ENCODE measurements at places on chromosomes 7 and 10. TPM values are rescaled to one million over a fixed set of nuclear protein-coding genes. Genes with fewer than 3 reads are reported as not detected.
A peak's percentile ranks its signal among the peaks of the same experiment; 100 is the strongest.

- DNase-seq, result no peak
Observed at GRCh38 chr10:133457100-133457841, 3.5 kb downstream of the SCART1 start.

DNA sequence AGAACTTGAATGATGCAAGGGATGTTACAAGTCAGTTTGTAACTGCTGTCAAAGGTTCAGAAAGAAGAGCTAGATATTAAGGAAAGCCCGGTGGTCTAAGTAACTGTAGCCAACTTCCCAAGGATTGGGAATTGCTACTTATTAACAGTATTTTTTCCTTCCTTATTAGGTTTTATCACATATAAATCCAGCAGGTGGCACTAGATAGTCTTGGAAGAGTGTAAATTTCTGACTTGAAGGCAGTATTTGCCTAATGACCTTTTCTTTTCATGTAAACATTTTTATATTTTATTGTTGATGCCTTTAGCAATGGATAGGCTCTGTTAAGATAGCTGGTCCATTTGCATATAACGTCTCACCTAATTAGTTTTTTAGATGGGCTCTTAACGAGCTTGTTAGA is 51.2 kb downstream of the ANLN start:
- no peak for DNase-seq

DNA sequence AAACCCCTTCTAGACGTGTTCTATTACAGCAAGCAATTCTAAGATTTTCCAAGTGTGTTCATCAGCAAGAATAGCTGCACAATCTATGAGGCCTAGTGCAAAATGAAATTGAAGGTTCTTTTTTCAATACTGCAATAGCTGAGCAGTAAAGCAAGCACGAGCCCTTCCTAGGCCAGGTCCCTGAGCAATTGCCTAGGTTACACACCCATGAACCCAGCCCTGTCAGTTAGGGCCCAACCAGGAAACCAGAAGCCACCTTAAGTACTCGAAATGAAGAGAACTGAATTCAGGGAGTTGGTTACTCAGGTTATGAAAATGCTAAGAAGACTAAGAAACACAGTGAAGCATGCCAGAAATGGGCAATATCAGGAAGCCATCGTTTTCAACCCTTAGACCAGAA is 52.0 kb upstream of the VWC2 start:
- no peak for DNase-seq

GRCh38 chr7:123637203-123637602 is 18.5 kb upstream of the LMOD2 start:
- no peak for DNase-seq

DNA sequence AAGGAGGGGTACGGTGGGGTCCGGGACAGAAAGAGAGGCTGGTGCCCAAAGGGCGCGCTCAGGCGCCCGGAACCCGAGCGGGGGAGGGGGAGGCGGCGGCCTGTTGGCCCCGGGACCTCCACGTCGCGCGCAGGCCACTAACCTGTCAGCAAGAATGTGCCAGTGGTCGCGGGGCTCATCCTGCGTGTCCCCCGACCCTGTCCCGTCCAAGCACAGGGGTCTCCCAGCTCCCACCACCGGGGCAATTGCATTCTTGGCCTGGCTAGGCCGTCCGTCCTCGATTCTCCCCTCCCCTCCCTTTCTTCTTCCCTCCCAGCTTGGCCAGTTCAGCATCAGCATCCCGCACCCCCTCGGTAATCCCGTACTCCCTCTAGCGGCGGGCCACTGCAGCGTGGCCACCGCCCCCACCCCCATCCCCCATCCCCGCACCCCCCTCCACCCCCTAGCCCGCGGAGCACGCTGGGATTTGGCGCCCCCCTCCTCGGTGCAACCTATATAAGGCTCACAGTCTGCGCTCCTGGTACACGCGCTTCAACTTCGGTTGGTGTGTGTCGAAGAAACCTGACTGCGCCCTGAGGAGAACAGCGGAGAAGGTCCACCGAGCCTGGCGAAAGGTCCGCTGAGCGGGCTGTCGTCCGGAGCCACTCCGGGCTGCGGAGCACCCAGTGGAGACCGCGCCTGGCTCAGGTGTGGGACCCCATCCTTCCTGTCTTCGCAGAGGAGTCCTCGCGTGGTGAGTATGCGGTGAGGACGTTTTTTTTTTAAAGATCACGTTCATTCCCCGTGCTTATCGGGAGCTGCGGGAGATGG is at the start of gene SGCE:
Gene SGCE, minus strand, starts transcription at position 286 of the 810 bp plus-strand sequence. Its CDS starts 35 bp downstream, at position 251.
- DNase-seq, result peak; percentile 56

GRCh38 chr10:132946806-132947546 is 4.6 kb upstream of the CFAP46 start:
- no peak for DNase-seq

GRCh38 chr10:51178634-51179033 is 104.3 kb downstream of the PRKG1 start:
- no peak for DNase-seq

- DNase-seq, result no peak
Observed at GRCh38 chr10:48390558-48390871, 84.0 kb downstream of the MAPK8 start.

GRCh38 chr7:81925530-81925929 is 155.7 kb upstream of the HGF start:
- no peak for DNase-seq

DNA sequence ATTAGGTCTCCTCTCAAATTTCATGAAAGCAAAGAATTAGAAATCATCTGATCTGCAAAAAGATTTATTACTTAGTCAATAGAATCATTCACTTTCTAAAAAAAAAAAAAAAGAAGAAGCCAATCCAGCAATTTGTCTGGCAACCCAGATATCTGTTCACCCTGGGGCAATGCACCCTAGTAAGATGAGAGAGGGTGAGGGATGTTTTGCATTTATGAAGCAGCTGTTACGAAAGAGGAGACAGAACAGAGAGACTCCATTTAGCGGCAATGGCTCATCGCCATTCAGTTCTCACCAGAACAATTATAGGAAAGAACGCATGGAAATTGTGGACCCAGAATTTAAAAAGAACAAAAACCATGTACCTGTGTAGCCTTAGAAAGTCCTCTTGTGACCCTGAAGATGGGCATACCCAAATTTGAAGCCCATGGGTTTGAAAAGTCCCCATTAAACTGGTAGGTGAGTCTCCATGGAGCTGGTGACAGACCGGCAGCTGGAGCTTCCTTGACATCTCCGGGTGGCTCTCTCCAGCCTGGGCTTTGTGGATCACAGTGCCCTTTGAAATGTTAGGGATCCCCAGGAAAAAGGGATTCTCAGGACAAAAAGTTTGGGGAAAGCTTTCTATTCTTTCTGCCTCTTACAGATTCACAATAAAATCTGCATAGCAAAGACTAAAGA is 45.5 kb upstream of the CCDC3 start:
- DNase-seq, result no peak

DNA sequence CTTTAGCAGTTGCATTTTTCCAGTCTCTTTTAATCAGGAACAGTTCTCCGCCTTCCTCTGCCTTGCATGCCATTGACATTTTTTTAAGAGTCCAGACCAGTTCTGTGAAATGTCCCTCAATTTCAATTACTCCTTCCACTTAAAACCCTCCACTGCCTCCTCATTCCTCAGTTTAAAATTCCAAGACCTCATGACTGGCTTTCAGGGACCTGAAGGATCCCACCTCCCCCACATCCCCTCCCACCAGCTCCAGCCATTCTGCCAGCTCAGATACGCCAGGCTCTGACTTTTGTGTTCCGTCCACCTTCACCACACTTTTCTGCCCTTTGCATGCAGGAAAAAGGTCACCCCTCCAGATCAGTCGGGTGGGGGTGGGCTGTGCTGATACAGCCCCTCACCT is 8.7 kb downstream of the TNRC18 start:
- no peak for DNase-seq

DNA sequence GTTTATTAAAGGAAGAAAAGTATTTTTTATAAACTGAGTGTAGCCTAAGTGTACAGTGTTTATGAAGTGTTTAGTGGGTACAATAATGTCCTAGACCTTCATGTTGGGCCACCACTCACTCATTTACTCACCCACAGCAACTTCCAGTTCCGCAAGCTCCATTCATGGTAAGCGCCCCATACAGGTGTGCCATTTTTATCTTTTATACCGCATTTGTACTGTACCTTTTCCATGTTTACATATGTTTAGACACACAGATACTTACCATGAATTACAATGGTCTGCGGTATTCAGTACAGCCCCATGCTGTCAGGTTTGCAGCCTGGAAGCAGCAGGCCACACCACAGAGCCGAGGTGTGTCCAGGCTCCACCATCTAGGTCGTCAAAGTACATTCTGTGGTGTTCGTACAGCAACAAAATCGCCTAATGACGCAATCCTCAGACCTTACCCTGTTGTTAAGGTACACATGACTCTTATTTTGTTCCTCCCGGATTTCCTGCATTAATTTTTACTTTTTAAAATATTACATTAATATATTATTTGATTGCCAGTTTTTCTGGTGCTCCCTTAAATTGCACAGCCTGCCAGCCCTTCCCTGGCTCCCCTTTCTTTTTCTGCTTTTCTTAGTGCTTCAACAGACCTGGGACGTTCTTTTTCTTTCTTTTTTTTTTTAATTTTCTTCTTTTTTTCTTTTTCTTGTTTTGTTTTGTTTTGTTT is 881 bp upstream of the SSBP1 start:
- no peak for DNase-seq

- DNase-seq, result no peak
Observed at GRCh38 chr7:43942997-43943396, 16.8 kb downstream of the UBE2D4 start.

- DNase-seq, result no peak
Observed at GRCh38 chr7:4861673-4862072, at the start of gene PAPOLB. PAPOLB (minus strand) TSS chr7:4862030; CDS start chr7:4861810, 220 bp downstream.

GRCh38 chr7:132516042-132516840 is 60.0 kb downstream of the PLXNA4 start:
- no peak for DNase-seq

DNA sequence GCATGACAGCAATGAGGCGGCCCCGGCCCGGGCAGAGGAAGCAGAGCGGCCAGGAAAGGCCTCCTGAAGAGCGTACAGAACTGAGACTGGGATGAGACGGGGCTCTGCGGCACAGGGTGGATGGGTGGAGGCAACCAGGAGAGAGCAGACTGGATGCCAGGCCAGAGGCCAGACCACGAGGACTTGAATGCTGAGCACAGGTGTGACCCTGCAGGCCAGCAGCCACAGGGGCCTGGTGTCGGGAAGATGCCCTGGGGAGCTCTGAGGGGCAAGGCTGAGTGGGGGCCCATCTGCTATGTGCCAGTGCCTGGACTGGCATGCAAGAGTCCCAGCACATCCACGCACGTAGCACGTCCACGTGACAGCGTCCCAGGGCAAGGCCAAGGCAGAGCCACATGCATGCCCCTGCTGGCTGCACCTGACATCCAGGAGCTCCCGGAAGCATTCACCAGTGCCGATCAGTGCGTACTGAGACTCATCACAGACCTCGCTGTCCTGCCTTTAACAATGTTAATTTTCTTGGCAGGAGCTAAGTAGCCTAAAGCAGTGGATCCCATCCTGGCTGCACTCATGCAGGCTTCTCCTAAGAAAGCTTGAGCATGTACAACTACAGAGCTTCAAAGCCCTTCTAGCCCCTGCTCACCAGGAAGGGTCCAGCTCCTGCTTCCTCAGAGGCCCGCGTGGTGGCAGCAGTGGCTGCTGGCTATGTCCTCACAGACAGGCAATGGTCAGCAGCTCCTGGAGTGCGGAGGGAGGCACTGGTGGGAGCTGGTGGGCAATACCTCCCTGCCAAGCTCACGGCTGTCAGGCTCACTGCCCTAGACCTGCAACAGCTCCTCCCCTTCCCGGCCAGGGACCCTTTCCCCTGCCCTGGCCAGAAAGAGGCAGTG is 18.0 kb downstream of the GRID1 start:
- no peak for DNase-seq

GRCh38 chr10:128046953-128047290 is 79.3 kb downstream of the MKI67 start:
- no peak for DNase-seq

- DNase-seq, result no peak
Observed at GRCh38 chr7:30642789-30643188, 39.5 kb downstream of the CRHR2 start.

- no peak for DNase-seq
Observed at GRCh38 chr7:116499168-116500077, at the start of gene CAV2. CAV2 (plus strand) TSS chr7:116499738; CDS start chr7:116499782, 44 bp downstream.

DNA sequence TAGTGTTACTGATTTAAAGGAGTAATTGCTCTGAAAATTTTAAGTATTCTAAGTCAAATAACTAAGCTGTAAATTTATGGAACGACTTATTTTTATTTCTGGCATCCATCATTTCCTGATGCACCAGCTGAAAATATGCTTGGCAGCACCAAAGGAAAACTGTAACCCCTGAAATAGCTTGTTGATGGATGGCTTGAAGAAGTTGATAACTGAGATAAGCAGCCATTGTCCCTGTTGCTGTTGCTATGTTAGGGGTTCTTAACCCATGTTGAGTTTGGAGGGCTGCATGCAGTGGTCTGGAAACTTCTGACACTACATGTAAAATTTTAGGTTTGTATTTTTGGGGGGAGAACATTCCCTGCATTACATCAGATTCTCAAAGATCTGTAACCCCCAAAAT is 30.6 kb downstream of the RPA3 start:
- no peak for DNase-seq

DNA sequence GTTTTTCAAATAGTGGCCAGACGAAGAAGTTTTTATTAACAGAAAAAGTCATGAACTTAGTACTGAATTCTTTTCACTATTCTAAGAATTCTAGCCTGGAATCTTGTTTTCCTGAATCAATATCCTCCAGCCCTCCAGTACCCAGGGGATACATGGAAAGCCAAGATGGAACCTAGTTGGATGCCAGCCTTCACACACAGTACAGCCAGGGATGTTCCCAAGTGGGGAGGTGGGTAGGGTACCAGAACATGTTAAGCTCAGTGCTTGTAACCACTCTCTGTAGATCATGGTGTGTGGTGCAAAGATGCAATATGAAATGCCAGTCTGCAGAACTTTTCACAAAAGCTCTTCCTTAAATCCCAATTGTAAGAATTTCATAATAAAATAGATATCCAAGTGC is 128.0 kb downstream of the POU6F2 start:
- DNase-seq, result no peak

GRCh38 chr10:86187499-86188239 is 178.9 kb downstream of the GRID1 start:
- no peak for DNase-seq

DNA sequence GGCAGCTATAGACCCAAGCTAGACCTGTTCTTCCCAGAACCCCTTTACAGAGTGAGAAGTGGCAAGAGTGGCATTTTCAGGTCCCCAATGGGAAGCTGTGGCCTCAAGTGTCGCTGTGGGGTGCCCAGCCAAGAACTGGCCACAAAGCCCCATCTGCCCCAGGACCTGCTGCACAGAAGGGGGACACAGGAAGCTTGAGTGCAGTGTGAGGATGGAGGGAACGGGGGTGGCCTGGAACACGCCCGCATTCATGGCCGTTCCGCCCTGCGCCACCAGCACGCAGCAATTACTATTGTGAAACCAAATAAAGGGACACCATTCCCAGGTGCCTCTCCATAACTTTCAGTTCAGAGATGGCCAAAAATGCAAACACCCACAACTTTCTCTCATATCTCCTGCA is 237.6 kb upstream of the TCERG1L start:
- DNase-seq, result no peak

- DNase-seq, result no peak
Observed at GRCh38 chr10:92239600-92240288, 51.1 kb downstream of the CPEB3 start.

Gene ANKRD30A
- not detected for total RNA-seq

Gene PIK3AP1
- total RNA-seq, result 2.9 TPM

Gene NFE2L3
- 62.6 TPM for total RNA-seq

Gene GNAT3
- total RNA-seq, result not detected

Gene PNLIP
- total RNA-seq, result not detected

Gene VPS37D
- 3.8 TPM for total RNA-seq

Gene GNA12
- 96.5 TPM for total RNA-seq

Gene SORCS1
- 4.9 TPM for total RNA-seq

Gene GLI3
- 31.1 TPM for total RNA-seq

Gene SPRN
- total RNA-seq, result 0.24 TPM

Gene GRID2IP
- 1.0 TPM for total RNA-seq

Gene TAS2R41
- total RNA-seq, result not detected

Gene CRHR2
- 0.19 TPM for total RNA-seq

Data from H1 (cell line).